D341Med (cell line): ENCODE measurements at places on chromosomes 2 and 18.

- no peak for DNase-seq
Measured at GRCh38 chr2:28325567-28326468, 66.8 kb upstream of the FOSL2 start.

GRCh38 chr18:74233933-74234325 lies 57.8 kb downstream of the CYB5A start:
- no peak for DNase-seq

GRCh38 chr2:236793023-236794011 lies 223.7 kb downstream of the ACKR3 start:
- DNase-seq, result no peak

DNA sequence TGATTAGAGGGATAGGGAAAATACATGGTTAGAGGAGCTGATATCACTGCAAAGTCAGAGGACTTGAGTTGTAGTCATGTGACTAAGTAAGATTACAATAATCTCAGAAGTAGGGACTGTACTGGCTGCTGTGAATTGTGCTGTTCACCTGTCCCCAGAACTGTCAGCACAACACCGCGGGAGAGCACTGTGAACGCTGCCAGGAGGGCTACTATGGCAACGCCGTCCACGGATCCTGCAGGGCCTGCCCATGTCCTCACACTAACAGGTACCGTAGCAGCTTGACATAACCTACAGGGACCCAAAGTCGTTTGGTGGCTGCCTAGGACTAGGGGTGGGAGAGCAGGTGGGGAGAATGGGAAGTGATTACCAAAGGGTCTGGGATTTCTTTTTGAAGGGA lies 132.8 kb upstream of the TTC39C start:
- no peak for DNase-seq
